ENCODE measurements at places on chromosomes 6 and 20. TPM values are rescaled to one million over a fixed set of nuclear protein-coding genes. Genes with fewer than 3 reads are reported as not detected.

Gene DACT2
- polyA plus RNA-seq = not detected

DNA sequence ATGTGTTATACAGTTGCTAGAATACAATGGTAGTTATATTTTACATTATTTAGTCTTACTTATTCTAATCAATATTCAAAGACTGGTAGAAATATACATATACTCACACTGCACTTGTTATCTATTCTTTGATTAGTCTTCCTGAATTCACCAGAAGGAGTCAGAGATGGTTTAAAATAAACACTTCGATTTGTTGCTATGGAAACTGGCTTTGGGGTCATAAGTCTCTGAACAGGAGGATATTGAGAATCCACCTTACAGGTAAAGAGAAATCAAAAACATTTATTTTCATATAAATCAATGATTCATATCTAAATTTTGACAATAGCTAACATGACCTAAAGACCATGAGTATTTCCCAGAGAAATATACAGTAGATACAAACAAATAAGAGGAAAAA is 41.6 kb downstream of the NUP153 start:
- no peak for DNase-seq

- DNase-seq = peak; percentile 97
Measured at GRCh38 chr6:15504581-15505350, 158.1 kb downstream of the DTNBP1 start.

DNA sequence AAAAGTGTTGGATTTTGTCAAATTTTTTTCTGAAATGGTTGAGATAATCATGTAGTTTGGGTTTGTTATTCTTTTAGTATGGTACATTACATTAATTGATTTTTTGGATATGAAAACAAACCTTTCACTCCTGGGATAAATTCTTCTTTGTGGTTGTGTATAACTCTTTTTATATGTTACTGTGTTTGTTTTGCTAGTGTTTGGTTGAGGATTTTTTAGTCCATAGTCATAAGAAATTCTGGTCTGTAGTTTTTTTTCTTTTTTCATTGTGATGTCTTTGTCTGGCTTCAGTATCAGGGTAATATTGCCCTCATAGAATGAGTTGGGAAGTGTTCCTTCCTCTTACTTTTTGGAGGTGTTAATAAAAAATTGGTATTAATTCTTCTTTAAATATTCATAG is 122.2 kb upstream of the ATXN1 start:
- DNase-seq = no peak

- DNase-seq = no peak
Measured at GRCh38 chr6:37287519-37288157, 29.7 kb upstream of the TMEM217 start.

GRCh38 chr20:58018590-58018989 is 209.9 kb downstream of the ANKRD60 start:
- DNase-seq = no peak
